Iris pigment epithelial cell (primary cell): ENCODE measurements at places on chromosomes 12 and 14.

DNA sequence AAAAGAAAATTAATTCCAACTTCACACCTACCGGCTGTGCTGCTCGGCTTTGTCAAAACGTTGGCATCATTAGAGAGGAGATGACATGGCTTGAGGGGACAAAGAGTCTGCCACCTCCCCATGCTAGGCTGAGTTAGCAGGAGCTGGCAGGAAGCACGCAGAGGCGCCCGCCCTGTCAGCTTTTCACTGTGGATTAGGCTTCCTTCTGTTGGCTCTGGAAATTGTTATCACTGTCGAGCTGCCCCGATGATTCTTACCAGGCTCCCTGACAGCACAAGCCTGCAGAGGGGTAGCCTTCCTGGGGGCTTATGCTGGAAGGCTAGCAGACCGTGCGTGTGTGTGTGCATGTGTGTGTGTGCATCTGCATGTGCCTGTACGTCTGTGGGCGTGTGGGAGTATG, 490.9 kb upstream of the TBX3 start:
- no peak for DNase-seq

GRCh38 chr14:103501041-103501870, 21.4 kb downstream of the CKB start:
- DNase-seq, result no peak

- no peak for DNase-seq
These were observed 52.4 kb downstream of the DUSP6 start for GRCh38 chr12:89299931-89300330.

DNA sequence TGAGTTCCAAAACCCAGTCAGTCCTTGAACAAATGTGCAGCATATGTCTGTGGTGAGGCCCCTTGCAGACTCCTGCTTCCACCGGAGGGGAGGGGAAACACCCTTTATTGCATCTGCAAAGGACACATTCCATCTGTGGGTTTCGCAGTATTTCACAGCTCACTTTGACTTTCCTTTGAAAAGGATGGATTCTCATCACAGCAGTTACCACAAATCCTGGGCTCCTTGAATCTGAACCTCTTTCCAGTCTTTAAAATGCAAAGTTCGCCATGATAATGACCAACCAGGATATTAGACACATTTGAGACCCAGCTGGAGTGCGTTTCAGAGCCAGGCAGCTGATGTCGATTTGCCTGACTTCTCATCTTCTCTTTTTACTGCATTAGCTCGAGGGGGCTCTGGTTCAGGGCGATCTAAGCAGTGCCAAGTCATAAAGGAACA, 242.4 kb downstream of the SLC15A4 start:
- no peak for DNase-seq

DNA sequence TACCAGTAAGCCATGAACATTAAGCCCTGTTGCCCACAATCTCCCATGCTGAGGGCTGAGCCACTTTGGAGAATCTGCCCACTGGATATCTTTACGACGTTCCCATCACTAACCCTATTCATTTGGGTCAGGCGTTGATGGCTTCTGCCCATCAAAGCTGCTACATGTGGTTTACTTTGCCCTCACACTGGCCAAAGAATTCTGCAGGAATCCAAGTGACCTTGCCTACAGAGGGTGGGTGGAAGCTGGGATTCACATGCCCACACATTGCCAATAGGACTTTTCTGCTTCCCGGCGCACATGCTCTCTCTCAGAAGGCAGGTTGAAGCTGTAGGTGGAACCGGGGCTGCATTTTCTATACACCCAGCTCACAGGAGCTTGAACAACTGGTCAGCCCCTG, 28.3 kb downstream of the OAS2 start:
- DNase-seq, result no peak

- DNase-seq, result no peak
These were observed 58.0 kb upstream of the PARP11 start for GRCh38 chr12:3931206-3931605.

- DNase-seq, result peak; percentile 85
These were observed 118.3 kb downstream of the MED13L start for GRCh38 chr12:116159175-116159574.

- no peak for DNase-seq
These were observed 8.2 kb downstream of the TDG start for GRCh38 chr12:103973909-103974308.

- DNase-seq, result no peak
These were observed 55.2 kb downstream of the EP400 start for GRCh38 chr12:132004946-132005345.
